ENCODE measurements at places on chromosomes 2 and 18.

- no peak for DNase-seq
Observed at GRCh38 chr18:59768409-59768808, 71.2 kb upstream of the CCBE1 start.

GRCh38 chr2:136162438-136162837, 44.5 kb upstream of the CXCR4 start:
- no peak for DNase-seq

GRCh38 chr2:75246441-75247167, 47.3 kb upstream of the TACR1 start:
- no peak for DNase-seq

GRCh38 chr2:187271825-187272224, 176.2 kb downstream of the CALCRL start:
- DNase-seq, result no peak
